ENCODE measurements at places on chromosomes 2 and 18.

GRCh38 chr2:30800159-30800558 lies 7.1 kb downstream of the CAPN13 start:
- no peak for DNase-seq

- DNase-seq = no peak
Measured at GRCh38 chr2:176380341-176380740, 111.1 kb downstream of the MTX2 start.

- DNase-seq = peak; percentile 43
Measured at GRCh38 chr2:240568678-240569522, 616 bp downstream of the RNPEPL1 start.

GRCh38 chr18:68676913-68677312 lies 38.0 kb downstream of the TMX3 start:
- DNase-seq = no peak

DNA sequence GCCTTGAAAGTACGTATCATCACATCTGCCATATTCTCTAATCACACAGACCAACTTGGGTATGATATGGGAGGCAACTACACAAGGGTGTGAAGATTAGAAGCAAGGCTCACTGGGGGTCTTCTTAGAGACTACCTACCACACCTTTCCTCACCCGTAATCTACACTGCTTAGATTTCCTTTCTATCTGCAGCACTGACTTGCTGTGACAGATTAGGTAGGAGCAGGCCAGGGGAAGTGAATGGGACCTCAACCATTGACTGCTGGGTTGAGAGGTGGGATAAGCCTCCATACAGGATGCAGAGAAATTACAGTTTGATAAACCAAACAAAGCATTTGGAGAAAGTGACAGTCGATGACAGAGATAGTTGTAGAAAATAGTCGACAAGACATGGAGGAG lies 119.0 kb upstream of the SERPINE2 start:
- DNase-seq = no peak

GRCh38 chr2:215437614-215438013 lies 1.7 kb upstream of the FN1 start:
- no peak for DNase-seq

DNA sequence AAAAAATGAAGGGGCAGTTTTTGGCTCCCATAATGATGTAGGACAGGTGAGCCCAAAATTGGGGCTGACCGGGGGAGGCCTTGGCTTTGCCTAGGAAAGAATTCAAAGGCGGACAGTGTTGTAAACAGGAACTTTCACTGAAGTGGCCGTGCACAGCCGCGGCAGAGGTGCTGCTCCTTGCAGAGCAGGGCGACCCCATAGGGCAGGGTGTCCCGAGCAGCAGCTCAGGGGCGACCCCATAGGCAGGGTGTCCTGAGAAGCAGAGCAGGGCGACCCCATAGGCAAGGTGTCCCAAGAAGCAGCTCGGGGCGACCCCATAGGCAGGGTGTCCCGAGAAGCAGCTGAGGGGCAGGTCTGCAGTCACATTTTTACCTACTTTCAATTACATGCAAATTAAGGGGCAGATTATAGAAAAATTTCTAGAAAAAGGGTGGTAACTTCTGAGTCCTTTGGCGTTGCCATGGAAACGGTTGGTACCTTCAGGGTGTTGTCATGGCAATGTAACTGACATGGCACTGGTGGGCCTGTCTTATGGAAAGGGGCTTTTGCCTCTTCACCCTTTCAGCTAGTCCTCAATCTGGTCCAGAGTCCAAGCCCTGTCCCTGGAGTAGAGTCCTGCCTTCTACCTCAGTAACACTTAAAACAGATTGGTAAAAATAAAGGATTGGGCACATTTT lies 134.5 kb downstream of the FBXO15 start:
- no peak for DNase-seq

- DNase-seq = no peak
Measured at GRCh38 chr2:215500466-215500865, 64.6 kb upstream of the FN1 start.

DNA sequence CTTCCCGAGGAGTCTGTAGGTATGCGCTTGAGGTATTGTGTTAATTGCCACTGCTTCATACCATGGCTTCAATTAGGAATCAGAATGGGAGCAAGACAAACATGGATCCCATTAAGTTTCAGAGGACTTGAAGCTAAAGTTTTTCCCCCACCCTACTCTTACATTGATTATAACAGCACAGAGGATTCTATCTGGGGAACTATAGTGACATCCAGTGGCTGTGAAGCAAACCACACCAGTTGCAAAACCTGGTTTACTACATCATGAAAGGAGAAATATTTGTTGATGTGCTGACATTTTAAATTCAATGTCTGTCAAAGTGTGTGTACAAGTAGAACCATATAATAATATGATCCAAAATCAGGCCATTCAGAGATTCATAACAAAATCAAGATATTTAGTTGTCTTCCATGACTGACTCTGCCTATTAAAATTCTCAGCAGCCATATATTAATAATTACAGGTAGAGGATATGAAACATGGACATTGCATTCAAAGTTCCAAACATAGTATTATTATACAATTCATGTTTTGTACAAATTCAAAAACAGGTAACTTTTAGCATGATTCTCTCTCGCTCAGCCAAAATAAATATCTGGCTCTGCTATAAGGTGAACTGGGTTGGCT lies 82.9 kb downstream of the GRB14 start:
- DNase-seq = no peak
